ENCODE measurements at places on chromosomes 7 and 10.
A peak's percentile ranks its signal among the peaks of the same experiment; 100 is the strongest.

- DNase-seq = no peak
Observed at GRCh38 chr10:15324113-15324512, 47.0 kb downstream of the FAM171A1 start.

DNA sequence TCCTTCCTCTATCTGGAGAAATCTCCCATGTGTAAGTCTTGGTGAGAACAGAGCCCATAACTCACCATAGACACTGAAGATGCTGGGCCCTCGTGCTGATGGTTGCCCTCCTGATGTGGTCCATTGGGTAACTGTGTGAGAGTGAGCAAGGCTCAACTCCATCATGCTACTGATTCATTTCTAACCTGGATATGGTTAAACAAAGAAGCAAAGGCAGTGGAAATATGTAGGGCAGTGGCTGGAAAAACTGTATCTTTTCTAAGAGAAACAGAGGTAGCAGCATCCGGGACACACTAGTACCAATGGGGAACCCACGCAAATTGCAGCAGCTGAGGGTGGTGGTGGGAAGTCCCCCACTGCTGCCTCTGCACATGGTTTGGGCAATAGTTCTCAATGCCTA, 221.7 kb downstream of the KLF6 start:
- DNase-seq = no peak

- DNase-seq = no peak
Observed at GRCh38 chr10:7492660-7493046, 81.8 kb upstream of the SFMBT2 start.

- no peak for DNase-seq
Observed at GRCh38 chr10:29112827-29113615, 175.8 kb upstream of the LYZL1 start.

DNA sequence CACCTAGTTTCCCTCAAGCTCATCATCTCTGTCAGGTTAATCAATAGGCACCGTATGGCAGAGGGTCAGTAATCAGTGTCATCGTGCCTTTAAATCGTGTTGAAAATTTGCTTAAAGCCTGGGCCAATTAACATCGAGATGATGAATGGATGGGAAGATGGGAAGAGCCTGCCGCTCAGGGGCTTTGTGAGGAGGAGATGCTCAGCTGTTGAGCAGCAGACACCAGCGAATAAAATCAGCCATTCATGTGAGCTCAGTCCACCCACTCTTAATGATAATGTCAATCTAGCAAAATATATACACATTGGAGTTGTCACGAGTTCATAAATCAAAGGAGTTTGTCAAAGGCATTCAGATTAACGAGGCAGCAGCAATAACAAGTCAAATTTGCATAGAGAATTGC, 97.7 kb downstream of the BTRC start:
- no peak for DNase-seq

DNA sequence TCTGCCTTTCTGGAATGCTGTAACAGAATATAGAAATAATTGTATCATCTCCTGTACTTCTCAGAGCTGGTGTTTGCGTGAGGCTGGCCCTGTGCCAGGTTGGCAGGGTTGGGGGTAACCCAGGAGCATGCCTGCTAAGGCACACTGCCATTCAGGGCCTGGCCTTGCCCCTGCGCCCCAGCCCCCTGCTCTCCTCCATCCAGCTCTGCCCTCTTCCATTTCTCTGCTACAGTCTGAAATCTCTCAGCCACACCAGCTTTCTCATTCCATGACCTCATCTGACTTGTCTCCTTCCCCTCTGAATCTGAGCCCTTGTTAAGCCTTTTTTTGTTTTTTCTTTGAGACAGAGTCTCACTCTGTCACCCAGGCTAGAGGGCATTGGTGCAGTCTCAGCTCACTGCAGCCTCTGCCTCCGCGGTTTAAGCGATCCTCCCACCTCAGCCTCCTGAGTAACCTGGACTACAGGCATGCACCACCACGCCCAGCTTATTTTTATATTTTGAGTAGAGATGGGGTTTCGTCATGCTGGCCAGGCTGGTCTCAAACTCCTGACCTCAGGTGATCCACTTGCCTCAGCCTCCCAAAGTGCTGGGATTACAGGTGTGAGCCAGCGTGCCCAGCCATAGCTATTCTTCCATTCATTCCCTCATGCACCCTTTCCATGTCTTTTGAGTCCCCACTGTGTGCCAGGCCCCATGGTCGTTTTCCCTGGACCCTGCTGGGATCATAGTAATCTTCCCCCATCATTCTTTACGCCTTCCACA, 206.8 kb downstream of the CUX1 start:
- no peak for DNase-seq

- no peak for DNase-seq
Observed at GRCh38 chr7:112228632-112229031, 22.1 kb downstream of the ZNF277 start.

DNA sequence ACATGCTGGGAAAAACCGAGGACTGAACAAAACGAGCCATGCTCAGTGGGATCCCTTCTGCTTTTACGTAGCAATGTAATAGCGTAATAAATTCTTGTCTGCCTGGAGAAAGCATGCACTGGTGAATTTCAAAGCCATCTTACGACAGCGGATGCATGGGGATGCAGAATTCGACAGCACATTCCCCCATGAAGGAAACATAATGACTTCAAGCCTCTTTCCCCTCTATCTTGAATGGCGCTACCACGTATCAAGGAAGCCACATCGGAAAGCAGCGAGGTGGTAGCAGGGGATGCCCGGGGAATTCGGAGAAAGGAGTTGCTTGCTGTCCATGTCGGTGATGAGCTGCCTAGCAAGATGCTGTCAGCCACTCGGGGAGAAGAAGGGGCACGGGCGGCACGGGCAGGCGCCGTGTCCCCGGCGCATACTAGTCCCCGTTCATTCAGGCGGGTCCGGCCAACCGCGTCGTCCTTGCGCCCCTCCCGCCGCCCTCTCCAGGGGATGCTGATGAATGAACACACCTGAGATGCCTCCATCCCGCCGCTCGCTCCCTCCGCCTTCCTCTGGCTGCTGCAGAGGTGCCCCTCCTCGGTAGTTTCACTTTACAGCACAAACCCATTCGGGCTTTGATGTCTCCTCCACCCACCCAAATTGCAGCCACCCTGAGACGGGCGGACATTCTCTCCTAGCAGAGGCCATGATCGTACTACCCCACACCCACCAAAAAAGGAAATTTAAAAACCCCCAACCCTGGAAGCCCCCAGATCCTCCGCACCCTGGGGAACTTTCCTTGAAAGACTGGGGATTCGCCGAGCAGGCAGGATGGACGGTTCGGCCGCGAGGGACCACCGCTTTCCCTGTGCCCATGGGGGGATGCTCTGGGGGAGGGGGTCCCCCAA, 644 bp downstream of the SORBS1 start:
- peak; percentile 44 for DNase-seq

GRCh38 chr10:123781956-123782500, 109.6 kb downstream of the CPXM2 start:
- DNase-seq = no peak

DNA sequence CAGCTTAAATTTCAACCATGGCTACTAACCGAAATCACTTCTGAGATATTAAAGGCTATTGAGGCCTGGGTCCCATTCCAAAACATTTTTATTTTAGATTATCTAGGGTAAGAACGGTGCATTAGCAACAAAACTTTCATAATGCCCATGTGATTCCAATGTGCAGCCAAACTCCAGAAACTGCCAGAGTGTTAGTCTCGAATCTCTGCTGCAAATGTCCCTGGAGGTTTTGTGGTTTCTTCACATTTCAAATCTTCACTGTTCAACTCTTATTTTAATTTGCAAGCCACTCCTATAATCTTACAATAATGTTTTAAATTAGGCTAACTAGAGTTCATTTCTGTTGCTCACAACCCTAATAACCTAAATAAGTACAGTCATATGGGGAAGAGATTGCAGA, 357.0 kb downstream of the PHF14 start:
- DNase-seq = no peak

DNA sequence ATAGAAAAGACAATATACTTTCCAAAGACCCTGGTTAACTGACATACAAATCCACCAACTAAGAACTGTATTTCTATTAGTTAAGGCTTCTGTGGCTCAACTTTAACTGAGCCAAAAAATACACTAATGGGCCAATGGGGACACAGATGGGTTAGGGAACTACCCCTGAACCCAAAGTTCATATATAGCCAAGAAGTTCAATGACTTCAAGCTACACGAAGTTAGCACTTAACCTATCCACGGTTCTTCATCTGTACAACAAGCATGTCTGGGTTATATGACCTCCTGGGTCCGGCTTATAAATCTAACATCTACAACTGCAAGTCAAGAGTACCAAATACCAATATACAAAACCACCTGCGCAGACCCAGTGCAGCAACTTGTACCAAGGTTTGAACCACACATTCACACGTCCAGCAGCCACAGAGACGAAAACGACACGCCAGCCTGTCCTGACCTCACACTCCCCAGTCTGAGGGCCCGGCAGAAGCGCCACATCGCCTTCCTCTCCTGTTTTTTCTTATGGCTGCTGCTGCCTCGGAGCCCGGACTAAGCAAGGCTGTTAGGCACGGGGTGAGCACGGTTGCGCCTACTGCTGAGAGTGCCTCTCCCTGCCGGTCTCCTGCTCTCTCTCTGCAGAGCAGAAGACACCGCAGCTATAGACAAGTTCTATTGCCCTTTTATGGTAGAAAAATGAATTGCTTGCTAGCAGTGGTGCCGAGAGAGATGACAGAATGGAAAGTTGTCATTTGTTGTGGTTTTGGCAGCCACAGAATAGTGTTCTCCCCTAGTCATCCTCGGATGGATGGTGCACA, 86.3 kb downstream of the RNF216 start:
- peak; percentile 77 for DNase-seq

- DNase-seq = no peak
Observed at GRCh38 chr10:58064714-58065528, 202.8 kb downstream of the IPMK start.

- DNase-seq = no peak
Observed at GRCh38 chr7:118006979-118007378, 133.7 kb upstream of the CTTNBP2 start.

GRCh38 chr7:125127304-125127703, 197.7 kb upstream of the POT1 start:
- no peak for DNase-seq

GRCh38 chr7:150983893-150984368, 5.8 kb upstream of the KCNH2 start:
- no peak for DNase-seq

GRCh38 chr10:11663763-11664555, 52.5 kb upstream of the USP6NL start:
- peak; percentile 68 for DNase-seq

GRCh38 chr7:92119213-92119759, 15.0 kb downstream of the CYP51A1 start:
- no peak for DNase-seq

GRCh38 chr10:117345143-117345542, 30.1 kb downstream of the PDZD8 start:
- no peak for DNase-seq

DNA sequence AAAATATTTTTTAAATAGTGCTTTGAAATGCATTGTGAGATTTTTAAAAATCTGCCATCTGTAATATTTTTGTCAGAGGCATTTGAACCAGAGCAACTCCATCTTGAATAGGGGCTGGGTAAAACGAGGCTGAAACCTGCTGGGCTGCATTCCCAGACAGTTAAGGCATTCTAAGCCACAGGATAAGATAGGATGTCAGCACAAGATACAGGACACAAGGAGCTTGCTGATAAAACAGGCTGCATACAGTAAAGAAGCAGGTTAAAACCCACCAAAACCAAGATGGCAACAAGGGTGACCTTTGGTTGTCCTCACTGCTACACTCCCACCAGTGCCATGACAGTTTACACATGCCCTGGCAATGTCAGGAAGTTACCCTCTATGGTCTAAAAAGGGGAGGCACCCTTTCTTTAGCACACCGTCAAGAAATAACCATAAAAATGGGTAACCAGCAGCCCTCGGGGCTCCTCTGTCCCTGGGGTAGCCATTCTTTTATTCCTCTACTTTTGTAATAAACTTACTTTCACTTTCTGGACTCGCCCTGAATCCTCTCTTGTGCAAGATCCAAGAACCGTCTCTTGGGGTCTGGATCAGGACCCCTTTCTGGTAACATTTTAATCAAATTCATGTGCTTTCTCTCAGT, 273.7 kb downstream of the SEMA3D start:
- DNase-seq = no peak

GRCh38 chr10:15208221-15208620, 39.7 kb upstream of the NMT2 start:
- DNase-seq = no peak

- no peak for DNase-seq
Observed at GRCh38 chr10:60473557-60473956, 83.9 kb upstream of the ANK3 start.

- DNase-seq = peak; percentile 69
Observed at GRCh38 chr7:128830231-128831177, at the start of gene FLNC. Gene FLNC, plus strand, starts transcription at chr7:128830406. Its CDS starts 232 bp downstream, at chr7:128830638.

DNA sequence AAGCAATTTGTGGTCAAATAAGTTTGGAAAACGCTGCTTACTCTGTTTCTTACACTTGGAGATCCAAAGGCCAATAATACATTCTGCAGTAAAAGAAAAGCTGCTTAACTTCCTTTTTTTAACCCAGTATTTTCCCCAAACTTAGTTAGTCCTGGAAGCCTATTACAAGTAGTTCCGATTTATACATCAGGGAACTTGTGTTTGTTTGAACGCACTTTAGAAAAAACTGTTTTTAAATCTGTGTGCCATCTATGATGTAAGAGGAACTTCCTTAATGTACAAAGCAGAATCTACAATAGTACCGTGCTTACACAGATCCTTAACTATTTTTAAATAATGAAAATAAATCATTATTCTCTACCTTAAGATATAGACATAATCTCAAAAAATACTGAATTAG, 23.0 kb downstream of the SFR1 start:
- DNase-seq = no peak

DNA sequence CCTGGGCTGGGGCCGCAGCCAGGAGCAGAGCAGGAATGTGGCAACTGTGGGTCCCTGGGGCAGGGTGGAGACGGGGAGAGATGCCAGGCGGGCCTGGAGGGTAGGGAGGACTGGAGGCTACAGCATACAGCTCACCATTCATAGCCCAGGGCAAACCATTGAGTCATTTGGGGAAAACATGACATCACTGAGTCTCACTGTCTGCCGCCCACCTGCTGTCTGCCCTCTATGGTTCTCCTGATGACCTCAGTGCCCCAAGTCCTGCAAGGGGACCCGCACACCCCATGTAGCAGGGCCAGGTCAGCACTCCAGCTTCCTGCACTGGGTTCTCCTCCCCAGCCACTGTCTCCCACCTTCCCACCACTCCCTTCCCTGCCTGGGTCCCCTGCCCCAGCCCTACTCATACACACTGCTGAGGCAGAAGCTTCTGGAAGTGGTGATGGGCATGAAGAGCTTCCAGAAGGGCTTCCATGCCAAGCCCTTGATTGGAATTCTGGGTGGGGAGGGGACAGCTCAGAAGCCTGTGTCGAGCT, 10.4 kb downstream of the CHST3 start:
- DNase-seq = no peak

DNA sequence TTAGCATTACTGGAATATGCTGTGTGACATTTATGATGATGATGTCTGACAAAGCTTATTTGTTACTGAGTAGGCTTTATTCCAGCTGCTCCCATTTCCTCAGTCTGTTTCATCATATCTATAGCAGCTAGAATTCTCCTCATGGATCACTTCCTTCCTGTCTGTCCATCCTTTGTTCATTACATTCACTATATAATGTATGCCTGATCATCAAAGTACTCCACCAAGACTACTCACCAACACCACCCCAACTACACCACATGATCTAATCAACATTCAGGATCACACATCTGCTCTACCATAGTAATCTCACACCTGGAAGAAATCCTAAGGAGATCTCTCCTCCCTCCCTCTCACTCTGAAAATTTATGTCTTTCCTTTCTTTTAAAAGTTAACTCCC, 61.3 kb downstream of the APBB1IP start:
- DNase-seq = no peak

GRCh38 chr10:117306674-117307073, 65.8 kb downstream of the SLC18A2 start:
- no peak for DNase-seq
